ENCODE measurements at places on chromosomes 5 and 9.

GRCh38 chr5:10632110-10632761, 68.4 kb downstream of the ANKRD33B start:
- DNase-seq = peak; percentile 46

DNA sequence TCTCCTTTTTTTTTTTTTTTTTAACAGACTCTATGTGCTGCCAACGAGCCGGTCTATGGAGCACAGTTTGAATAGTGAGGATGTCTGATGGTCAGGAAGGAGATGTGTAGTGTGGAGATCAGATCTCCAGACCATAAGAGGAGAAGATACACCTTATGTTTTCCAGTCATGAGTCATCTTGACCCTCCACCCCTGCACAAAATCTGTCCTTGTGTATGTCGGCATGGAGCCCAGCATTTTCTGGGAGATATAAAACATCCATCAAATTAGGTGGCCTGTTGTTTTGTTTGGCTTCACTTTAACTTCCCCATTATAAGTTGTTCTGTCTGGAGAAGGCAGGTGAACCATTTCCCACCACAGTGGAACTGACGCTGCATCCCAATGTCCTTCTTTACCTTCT, 19.2 kb downstream of the SH3TC2 start:
- no peak for DNase-seq

DNA sequence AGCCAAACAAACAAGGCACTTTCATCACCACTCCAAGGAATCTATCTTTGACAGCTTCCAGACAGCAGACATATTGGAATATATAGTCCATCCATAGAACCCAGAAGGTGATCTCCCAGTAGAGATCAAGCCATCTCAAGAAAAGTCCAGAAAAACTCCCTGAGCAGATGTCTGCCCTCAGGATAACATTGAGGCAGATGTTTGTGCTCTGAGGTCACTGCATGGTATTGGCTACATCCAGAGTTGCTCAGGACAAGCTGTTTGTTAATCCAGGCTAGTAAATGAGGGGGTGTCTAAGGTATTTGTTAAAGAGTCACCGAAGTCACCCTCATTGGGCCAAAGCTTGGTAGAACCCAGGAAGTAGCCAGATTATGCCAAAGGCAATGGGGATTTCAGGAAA, 556.3 kb upstream of the KLF4 start:
- DNase-seq = no peak

DNA sequence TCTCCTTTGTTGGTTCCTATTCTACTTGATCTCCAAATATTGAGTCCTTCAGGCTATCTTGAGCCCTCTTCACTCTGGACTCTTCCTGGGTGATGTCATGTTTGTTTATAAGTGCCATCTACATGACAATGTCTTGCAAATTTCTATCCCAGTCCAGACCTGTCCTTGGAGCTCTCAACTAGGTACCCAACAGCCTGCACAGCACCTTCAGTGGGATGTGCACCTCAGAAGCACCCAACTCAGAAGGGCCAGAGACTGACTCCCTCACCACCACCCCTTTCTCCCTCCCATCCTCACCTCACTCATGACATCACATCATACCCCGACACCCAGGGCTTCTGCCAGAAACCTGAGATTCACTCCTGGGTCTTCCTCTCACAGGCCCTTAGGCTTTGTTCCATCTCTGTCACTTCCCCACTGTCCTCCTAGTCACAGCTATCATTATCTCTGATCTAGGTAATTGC, 14.4 kb downstream of the TXN start:
- no peak for DNase-seq

DNA sequence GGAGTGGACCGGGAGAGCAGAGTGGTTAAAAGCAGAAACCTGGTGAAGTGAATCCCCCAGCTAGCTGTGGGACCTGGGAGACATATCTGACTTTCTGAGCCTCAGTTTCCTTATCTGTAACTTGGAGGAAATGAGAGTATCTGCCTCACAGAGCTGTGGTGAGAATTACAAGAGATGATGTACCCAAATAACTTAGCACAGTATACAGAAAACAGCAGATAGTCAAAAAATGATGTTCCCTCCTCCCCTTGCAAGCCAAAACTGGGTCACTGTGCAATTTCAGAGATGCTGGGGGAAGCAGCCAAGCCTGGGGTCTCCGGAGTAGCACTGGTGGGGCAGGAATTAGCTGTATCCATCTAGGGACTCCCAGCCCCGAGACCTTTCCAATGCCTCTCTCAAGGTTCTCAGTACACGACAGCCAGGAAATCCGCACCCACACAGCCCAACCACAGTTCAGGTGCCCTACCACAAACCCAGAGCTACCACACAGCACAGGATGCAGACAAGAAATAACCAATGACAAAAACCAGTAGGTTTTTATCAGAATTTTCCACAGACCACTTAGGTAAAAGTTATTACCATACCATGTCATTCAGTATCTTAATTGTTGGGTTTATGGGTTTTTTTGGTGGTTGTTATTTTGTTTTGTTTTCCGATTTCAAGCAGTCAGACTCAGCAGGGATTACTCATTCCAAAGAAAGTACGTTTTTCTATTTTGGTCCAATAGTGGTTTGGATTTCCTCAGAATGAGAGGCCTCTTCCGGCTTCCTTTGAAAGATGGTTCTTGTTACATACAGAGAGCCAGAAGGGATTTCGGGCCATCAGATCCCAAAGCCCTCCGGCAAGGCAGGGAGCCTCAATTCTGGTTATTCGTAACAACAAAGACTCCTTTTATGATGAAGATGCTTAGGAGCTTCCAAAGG, 4.9 kb upstream of the HRH2 start:
- no peak for DNase-seq

GRCh38 chr5:72093824-72094223, 13.5 kb upstream of the MAP1B start:
- no peak for DNase-seq

GRCh38 chr9:34996905-34997279, 7.3 kb downstream of the DNAJB5 start:
- no peak for DNase-seq

GRCh38 chr9:87557996-87558395, 60.3 kb downstream of the DAPK1 start:
- no peak for DNase-seq

DNA sequence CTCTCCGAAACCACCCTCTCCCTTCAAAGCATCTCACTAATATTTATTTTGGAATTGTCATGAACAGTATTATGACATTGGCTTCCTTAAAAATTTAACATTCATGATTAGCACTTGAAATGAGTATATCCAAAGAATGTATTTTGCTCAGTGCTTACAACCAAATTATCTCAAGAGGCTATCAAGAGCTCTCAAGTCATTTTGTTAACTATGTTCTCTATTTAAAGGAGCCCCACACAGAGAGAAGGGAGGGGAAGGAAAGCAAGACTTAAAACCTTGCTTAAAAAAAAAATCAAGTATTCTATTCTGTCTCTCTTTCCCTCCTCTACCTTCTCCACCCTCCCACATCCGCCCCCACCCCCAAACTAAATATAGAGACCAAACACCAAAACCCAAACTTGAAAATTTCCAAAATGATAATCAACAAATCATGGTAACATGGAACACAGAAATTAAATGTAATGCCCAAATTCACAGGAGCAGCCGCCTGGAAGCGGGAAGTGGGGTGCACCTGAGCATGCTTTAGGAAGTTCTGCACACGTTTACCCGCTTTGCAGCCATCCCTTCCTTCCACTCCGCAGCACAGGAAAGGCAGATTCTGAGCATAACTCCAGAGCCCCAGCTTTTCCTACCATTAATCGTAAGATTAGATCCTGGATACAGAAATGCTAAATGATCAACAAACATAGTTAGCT, 66.9 kb downstream of the EBF1 start:
- no peak for DNase-seq

DNA sequence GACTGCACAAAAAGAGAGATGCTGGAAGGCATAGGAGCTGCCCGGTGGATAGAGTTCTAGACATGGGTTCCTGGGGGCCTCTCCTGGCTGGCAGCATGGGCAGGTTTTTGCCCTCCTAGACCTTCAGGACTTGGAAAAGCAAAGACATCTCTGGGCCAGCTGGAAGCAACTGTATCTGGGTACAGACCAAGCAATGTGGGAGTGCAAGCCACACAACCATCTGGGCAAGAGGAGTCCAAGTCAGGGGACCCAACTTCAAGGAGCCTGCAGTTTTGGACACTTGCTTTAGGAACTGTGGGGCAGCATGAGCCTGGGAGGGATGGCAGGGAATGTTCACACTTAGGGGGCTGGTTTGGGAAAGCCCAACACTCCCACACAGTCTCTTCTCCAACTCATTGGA, 323.3 kb downstream of the GADD45G start:
- DNase-seq = no peak

- no peak for DNase-seq
Observed at GRCh38 chr5:169384661-169385060, 83.7 kb upstream of the SLIT3 start.

DNA sequence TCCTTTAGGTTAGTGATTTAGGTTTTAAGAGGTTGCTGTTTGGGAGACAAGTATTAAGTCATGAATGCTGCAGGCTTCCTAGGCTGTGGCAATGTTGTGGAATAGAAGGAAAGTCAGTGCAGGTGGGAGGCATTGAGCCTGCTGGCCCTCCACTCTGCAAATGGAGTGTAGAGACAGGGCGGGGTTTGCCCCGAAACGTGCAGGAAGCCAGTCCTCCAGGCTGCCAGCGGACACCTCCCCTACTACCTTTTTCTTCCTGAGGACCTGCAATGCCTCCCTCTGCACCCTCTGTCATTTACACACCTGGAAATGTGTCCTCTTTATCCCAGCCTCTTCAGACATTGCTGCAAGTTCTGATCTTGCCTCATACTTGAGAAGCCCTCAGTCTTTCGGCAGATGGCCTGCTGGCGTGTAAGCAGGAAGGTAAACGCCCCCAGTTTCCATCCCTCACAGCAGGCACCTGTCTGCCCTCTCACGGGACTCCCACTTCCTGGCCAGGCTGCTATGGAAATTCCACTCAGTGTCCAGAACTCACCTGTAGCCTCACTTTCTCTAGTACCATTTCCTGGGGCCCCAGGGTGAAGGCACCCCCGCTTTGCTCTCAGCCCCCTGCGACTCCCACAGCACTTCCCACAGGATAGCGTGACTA, 81.6 kb upstream of the BOD1 start:
- no peak for DNase-seq

DNA sequence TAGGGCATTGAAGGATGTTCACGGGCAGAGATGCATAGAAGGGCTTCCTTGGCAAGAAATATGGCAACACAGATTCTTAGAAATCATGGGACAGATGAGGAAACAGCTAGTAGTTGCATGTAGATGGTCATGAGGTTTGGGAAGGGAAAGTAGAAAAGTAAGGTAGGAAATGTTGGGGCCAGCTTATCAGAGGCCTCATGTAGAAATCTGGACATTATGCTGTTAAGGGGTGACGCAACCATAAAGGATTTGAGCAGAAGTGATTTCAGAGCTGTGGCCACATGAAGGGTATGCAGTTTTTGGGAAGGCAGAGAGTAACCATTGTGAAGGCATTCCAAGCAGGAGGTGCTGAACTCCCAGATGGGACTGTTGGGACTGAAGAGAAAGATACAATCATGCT, 224.0 kb downstream of the ARHGAP26 start:
- DNase-seq = no peak

DNA sequence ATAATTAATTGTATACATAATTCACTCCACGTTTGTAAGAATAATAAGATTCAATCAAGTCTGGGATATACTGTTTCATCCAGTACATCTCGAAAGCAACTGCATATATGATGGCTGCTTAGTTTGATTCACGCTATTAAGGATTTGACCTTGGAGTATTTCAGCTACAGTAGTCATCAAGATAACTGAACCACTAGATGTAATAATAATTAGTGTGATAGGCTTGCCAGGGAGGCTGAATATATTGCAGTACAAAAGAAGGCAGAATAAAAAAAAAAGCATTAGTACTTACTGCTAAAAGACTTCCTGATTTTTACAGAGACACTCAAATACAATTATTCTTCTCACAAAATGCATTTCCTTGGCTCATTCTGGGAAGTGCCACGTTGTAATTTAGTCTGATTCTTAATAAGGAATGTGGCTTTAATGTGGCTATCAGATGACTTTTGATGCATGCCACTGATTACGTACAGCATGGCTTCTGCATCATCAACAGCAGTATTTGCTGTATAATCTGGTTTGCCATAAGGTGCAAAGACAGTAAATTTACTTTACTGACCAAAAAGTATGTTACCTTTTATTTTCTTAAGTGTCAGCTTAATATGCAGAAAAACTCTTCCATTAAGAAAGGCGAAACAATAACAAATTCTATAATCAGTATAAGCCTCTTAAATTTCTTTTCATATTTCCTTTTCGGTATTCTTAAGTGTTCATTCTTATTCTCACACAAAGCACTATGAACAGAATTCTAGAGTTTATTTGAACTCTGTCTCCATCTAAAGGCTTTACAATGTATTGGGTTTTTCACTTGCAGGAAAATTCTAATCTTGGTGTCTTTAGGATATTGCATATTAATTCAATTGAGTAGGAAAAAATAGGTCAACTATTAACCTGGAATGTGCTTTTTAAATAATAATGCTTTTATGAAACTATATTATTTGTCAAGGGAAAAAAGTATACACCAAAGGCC, 166.4 kb downstream of the SLF1 start:
- no peak for DNase-seq

- peak; percentile 53 for DNase-seq
Observed at GRCh38 chr5:37197340-37198050, 51.7 kb downstream of the CPLANE1 start.

DNA sequence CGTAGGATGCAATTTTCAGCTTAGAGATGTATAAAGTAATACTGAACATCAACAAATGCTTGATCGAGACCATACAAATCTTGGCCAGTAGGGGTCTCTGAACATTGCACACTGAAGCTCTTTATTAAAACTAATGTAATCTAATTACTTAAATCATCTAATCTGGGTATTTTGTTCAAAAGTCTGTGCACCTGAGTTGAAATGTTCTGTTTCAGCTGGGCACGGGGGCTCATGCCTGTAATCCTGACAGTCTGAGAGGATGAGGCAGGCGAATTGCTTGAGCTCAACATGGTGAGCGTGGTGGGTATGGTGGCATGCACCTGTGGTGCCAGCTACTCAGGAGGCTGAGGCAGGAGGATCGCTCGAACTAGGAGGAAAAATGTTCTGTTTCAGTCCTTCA, 41.0 kb downstream of the ESM1 start:
- peak; percentile 54 for DNase-seq

DNA sequence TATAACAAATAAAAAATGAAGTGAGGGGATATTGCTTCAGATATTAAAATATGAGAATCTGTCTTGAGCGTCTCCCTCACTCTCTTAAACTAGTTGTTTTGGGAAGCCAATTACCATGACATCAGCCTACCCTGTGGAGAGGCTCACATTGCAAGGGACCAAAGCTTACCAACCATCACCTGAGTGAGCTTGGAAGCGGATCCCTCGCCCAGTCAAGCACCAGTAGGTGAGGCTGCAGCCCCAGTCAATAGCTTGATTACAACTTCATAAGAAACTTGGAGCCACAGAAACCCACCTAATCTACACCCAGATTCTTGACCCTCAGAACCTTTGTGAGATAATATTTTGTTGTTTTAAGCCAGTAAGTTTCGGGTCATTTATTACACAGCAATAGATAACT, 206.2 kb downstream of the CEMIP2 start:
- DNase-seq = no peak

DNA sequence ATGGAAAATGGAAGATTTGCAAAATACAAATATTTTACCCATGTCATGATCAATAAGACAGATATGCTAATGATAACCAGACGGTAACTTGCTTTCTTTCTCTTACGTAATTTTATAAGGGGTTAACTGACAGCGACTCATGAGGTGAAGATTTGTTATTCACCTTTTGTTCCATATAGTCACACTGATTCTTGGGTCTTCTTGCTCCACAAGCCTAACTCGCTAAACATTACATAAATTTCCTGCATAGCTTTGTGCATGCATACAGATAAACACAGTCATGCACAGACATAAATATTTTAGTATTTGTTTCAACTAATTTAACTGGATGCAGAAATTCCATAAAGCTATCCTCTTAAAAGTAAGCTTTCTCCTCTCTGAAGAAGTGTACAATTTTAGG, 225.9 kb downstream of the VPS13A start:
- DNase-seq = peak; percentile 38

Measured in iris pigment epithelial cell (primary cell).